ENCODE measurements at places on chromosomes 7 and 10.

GRCh38 chr7:102098986-102099385, 187.7 kb upstream of the SH2B2 start:
- no peak for DNase-seq

DNA sequence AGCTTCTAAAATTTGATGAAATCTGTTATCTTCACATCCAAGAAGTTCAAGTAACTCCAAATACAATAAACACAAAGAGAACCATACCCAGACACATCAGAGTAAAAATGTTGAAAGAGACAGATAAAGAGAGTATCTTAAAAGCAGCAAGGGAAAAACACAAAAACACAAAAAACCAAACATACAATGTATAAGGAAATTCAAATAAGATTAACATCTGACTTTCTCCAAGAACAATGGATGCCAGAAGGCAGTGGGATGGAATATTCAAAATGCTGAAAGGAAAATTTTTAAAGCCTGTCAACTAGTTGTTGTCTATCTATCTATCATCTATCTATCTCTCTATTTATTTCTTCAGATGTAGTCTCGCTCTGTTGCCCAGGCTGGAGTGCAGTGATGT, 72.4 kb upstream of the MKLN1 start:
- no peak for DNase-seq

DNA sequence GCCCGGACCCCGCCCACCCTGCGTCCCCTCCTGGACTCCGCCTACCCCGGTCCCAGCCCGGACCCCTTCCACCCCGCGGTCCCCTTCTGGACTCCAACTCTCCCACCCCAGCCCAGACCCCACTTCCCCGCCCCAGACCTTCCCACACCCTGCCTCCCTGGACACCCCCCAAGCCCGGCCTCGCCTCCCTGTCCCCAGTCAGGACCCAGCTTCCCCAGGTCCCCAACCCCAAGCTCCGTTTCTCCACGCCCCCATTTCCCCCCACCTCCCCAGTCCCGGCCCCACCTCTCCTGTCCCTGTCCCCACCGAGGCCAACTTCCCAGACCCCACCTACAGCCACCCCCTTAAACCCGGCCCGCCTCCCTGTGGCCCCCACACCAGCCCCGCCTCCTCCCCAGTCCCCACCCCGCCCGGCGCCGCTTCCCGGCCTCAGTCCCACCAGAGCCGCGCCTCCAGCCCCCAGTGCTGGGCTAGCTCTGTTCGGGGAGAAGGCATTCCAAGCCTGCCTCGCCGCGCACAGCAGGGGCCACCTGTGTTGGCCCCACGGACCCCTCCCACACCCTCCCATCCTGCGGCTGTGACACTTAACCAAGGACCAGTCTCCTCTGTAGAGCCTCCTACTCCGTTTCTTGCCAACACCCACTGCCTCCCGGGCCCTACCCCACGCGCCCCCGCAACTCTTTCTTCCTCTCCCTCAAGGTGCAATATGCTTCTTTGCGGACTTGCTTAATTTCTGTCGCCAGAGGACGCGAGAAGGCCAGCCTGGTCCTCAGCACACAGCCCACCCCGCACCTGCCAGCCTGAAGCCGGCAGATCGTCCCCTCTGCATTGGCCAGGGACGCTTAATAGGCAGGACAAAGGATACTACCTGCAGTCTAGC, 736 bp upstream of the ITIH5 start:
- DNase-seq, result peak; percentile 61

DNA sequence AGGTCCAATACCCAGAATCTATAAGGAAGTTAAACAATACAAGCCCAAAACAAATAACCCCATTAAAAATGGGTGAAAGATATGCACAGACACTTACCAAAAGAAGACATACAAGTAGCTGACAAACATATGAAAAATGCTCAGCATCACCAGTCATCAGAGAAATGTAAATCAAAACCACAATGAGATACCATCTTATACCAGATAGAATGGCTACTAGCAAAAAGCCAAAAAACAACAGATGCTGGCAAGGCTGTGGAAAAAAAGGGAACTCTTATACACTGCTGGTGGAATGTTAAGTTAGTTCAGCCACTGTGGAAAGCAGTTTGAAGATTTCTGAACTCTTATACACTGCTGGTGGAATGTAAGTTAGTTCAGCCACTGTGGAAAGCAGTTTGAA, 331.1 kb downstream of the KIF20B start:
- no peak for DNase-seq

DNA sequence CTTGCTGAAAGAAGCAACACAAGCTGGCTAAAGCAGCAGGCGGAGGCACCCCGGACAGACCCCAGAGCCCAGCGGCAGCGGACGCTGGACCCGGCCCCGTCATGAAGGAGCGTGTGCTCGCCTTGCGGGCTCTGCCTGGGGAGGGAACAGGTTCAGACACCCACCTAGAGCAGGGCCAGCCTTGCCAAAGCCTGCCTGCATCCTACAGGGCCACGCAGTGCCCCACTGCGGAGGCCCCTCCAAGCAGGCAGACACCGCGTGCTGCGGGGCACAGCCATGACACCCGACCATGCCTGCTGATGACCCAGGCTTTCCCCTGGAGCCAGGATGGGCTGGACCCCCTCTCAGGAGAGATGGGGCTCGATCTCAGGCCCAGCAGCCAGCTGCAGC, 91.7 kb downstream of the MAD1L1 start:
- DNase-seq, result no peak

GRCh38 chr10:7119325-7120015, 291.4 kb downstream of the SFMBT2 start:
- DNase-seq, result no peak

DNA sequence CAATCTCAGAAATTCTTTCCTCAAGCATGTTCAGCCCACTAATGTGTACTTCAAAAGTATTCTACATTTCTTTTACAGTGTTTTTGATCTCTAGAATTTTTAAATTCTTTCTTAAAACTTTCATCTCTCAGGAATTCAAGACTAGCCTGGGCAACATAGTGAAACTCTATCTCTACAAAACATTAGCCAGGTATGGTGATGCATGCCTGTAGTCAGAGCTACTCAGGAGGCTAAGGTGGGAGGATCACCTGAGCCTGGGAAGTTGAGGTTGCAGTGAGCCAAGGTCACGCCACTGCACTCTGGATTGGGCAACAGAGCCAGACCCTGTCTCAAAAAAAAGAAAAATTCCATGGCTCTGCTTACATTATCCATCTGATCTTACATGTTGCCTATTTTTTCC, 5.0 kb upstream of the EGFR start:
- no peak for DNase-seq

DNA sequence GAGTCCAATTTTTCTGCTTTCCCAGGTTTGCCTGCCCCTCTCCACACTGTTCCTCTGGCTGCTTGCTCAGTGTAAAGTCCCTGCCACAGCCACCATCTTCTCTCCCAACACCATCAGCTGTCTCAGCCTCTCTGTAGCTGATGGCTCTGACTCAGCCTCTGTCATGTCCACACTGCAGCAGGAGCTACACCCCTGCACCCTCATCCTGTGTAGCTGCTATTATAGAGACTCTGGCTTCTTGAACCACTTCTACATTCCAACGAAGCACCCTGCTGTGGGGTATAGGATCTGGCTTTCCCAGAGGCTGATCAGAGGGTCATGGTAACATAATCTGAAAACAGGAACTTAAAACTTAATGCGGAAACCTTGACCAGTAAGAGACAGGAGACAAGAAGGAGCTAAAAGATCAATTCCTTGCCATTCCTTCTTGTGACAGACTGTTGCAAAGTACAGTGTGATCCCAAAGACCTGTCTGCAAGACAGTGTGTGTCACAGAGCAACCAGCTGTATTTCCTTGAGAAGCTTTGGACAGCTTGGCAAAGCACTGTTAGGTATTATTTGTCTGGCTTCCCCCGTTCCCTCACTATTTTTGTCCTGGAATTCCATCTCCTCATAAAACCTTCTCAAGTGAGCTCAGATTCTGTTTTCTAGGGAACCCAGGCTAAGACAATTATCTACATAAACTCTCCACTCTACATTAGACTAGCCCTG, 42.3 kb downstream of the NRCAM start:
- peak; percentile 50 for DNase-seq

DNA sequence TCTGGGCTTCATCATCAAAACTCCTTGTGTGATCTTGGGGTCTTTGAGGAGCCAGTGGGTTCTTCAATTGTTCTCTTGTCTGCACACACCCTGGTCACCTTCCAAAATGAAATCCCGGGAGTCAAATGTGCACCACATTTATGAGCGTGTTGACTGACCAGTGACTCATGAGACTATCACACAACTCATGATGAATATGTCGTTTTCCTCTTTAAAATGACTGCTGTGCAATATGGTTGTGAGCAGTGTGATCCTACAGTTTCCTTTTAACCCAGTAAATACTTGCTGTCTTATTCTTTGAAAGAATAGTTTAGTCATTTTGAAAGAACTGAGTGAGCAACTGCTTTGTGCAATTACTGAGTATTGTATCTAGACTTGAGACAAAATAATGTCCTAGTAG, 149.2 kb downstream of the DYNC1I1 start:
- no peak for DNase-seq

DNA sequence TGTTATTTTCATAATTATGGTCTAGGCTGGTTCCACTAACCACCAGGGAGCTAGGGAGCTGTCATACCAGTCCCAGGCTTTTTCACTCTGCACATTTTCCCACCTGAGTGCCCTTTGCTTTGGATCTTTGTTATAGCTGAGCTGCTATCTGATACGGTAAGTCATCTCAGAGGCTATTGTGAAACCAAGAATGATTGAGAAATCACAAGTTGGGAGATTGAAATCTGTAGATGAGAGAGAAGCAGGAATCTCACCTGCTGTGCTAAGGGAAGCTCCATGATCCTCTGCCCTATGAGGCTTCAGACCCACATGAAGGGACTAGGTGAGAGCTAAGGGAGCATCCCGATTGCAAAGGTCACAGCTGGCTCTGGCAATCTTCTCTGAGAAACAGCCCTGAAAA, 307.8 kb downstream of the REEP3 start:
- DNase-seq, result no peak

GRCh38 chr10:86603256-86603655, 51.1 kb upstream of the OPN4 start:
- DNase-seq, result no peak

- DNase-seq, result no peak
Measured at GRCh38 chr7:47583739-47584535, 2.0 kb upstream of the TNS3 start.

GRCh38 chr7:139059905-139060304, 24.1 kb upstream of the ZC3HAV1L start:
- DNase-seq, result no peak

DNA sequence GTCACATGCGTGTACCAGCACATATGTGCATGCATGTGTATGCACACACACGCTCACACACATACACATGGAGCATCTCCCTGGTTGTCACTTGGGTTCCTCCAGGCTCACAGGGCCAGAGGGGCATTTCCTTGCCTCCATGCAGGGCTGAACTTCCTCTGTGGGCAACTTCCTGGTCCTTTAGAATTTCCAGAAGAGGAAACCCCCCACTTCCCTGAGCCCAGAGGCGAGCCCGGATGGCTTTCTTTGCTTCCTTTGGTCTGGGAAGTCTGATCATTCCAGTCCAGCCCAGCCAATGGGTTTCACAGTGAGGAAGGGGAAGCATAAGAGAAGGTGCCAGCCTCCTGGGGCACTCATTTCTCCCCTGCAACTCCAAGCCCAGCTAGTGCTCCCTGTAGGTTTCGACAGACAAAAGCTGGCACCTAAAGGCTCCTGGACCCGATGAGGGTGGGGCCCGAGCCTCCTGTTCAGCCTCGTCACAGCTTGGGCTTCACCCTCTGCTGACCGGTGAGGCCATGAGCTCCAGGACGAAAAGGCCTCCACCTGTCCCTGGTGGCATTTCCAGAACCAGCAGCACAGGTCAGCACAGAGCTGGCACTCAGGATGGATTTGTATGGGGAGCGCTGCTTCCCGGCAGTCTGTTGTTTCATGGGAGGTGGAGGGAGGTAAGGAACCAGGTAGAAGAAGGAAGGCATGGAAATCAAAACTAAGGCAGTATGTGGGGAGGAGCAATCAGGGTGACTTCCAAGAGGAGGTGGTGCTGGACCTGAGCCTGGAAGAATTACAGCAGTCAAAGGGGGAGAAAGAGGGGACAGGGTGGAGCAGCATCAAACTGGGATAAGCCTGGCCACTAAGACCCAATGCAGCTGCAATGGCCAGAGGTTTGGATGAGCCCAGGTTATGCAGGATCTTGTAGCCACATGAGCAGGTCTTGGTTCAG, 23.7 kb downstream of the BTBD16 start:
- DNase-seq, result no peak

- peak; percentile 5 for DNase-seq
Measured at GRCh38 chr10:132844069-132844809, 58.3 kb upstream of the NKX6-2 start.

DNA sequence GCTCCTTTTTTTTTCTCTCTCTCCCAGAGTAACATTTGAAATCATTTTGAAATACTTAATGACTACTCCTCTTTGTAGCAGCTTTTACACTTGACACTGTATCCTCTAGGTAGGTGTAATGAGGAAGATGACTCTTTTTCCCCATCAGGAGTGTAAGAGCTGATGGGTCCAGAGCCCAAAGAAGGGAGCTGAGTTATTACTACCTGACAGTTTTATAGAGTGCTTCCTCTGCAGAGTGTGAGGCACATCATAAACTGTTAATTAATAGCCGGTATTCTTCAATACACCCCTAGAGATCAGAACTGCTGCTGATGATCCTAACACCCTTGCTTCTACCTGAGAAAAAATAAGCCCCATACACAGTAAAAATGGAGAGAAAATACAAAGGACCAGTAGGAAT, 279.8 kb upstream of the SEMA3A start:
- no peak for DNase-seq

DNA sequence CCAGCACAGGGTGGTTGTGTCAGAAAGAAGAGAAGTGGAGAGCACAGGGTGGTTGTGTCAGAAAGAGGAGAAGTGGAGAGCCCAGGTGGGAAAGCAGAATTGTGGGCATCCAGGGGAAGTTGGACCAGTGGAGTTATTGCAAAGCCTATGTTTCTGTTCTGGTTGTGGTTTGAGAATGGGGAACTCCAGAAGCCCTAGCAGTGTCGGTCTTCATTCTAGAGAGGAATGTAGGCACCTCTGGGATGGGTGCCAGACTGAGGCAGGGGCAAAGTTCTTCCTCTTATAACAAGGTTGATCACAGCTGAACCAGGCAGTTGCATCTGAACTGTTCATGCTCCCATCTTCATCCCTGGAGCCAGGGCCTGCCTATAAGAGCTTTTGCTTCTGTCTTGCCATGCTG, 954 bp downstream of the FSCN3 start:
- no peak for DNase-seq

Measured in iPS-NIHi11 (cell line).